ENCODE measurements at places on chromosomes 1 and 21.

DNA sequence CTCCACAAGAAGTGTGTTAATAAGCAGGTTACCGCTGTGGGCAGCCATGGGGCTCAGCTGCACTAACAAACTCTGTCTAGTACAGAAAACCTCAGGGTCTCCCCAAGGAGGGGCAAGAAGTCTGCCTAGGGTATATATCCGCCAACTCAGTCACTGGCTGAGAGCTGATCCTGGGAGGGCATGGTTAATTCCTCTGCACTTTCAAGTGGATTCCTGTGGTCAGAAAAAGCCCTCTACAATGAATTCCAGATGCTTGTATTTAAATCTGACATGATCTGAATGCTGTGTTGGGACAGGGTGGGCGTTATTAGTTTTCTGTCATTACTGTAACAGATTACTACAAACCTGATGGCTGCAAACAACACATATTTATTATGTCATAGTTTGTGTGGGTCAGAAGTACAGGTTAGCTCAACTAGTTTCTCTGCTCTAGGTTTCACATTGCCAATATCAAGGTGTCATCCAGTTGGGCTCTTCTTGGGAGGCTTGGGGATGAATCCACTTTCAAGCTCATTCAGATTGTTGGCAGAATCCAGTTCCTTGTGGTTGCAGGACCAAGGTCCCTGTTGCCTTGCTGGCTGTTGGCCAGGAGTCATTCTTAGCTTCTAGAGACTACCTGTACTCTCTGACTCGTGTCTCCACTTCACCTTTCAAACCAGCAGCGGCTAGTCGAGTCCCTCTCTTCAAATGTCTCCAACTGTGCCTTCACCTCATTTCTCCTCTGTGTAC lies 8.0 kb upstream of the SELE start:
- no peak for DNase-seq

- DNase-seq, result no peak
Measured at GRCh38 chr1:59173721-59174120, 123.2 kb upstream of the FGGY start.

DNA sequence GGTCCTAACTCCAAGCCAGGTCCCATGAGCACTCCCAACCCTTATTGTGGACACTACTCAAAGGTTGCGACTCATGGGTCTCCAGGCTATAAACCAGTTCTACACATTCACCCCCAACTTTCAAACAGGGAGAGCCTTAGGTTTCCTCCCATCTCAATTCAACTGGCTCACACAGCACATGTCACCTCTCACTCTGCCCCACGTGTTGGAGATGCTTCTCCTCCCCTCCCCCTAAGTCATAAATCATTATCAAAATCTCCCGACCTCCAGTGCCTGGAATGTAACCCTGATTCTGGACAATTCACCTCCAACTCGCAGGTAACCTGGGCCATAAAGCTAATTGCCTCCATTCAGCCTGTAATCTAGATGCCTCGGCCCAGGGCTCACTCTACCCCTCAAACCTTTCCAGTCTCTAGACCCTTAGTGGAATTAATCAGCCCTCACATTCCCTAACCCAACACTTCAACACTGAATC lies 595 bp downstream of the AK2 start:
- no peak for DNase-seq

DNA sequence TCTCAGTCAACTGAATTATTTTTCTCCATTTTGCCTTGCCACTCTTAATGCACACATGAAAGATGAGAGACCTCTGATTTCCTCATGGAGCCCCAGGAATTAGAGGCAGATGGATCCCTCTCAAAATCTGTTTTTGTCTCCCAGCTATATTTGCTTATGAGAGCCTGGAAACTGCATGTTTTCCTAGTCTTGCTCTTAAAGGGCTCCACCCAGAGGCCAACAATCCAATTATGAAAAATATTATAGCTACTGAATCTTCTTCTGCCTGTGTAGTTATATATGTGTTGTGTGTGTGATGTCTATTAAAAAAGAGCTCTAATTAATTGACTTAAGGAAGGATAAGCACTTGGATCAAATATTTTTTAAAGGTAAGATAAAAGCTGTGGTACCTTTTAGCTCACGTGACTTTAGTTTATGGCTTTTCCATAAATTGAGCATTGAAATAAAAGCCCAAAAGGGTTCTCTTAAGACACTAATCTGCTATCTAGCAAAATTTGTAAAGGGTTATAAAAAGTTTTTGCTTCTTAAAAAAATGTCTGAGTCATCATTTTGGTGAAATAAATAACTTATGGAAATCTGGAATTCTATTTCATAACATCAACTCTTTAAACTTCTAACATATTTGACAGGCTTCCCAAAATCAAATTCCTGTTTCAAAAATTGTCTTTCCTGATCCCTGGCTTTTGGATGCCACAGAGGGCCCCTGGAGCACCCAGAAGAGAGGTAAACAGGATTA lies 31.2 kb upstream of the TSPEAR start:
- DNase-seq, result no peak

- DNase-seq, result no peak
Measured at GRCh38 chr21:42395905-42396651, at the start of gene TMPRSS3. TSS of gene TMPRSS3 (minus strand) at chr21:42396052. CDS start at chr21:42395417, 635 bp downstream.

GRCh38 chr1:244089561-244089960 lies 38.5 kb downstream of the ZBTB18 start:
- DNase-seq, result no peak

GRCh38 chr1:197944485-197944884 lies 27.3 kb downstream of the LHX9 start:
- no peak for DNase-seq

DNA sequence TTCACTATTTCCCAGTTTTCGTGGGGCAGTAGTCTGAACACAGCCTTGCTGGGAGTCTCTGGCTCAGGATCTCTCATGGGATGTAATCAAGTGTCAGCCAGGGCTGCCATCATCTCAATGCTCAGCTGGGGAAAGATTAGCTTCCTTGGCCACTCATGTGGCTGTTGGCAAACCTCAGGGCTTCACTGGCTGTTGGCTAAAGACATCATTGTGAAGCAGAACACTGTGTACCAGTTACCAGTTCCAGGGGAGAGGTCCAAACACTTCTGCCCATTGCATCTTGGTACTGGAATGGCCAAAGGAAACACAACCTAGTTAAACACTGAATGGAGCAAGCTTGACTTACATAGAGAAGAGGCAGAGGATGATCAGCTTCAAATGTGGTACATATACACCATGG lies 33.7 kb downstream of the AADACL4 start:
- no peak for DNase-seq

DNA sequence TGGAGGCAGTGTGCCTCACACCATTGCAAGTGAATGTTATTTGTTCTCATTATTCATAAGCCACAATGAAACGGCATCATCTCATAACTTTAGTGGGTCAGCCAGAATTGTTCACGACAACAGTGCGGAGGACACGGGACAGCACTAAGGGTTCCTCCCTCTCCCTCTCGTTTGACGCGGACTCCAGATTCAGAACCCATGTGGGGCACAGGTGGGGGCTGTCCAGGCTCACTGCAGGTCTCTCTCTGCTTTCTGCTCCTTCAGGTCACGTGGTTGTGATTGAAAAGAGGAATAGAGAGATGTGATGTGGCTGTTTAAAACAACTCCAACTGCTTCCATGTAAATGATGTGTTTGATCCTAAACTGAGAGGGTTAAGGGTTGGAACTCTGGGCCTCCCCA lies 13.5 kb downstream of the RUNX1 start:
- no peak for DNase-seq

- no peak for DNase-seq
Measured at GRCh38 chr1:26268290-26269197, 11.3 kb upstream of the SH3BGRL3 start.

DNA sequence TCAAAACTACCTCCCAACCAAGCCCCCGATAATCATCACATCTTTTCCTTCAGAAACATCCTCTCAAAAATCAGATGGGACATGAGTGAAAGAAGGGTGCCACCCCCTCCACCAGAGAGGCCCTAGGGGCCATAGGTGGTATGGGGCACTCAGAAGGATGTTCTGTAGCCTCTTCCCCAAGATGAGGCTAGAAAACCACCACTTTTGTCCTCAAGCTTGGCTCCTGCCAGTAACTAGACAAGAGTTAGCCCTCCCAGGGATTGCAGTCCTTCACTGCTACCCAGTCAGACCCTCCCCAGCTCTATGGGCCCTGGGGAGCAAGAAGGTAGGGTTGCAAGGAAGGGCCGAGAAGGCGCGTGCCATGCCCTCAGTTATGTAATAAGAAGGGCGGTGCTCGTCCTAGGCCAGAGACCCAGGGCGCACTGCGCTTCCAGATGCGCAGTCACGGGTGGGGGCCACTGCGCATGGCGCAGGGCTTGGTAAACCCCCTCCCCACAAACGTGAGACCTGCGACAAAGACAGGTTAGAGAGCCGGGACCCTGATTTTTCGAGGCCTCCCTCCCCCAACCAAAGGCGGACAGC lies 69.7 kb downstream of the CD46 start:
- DNase-seq, result no peak

- no peak for DNase-seq
Measured at GRCh38 chr1:109808703-109809102, 45.0 kb upstream of the EPS8L3 start.

- peak; percentile 34 for DNase-seq
Measured at GRCh38 chr1:203649999-203650836, 23.6 kb downstream of the ATP2B4 start.

- no peak for DNase-seq
Measured at GRCh38 chr1:220696226-220696862, 6.2 kb downstream of the C1orf115 start.

DNA sequence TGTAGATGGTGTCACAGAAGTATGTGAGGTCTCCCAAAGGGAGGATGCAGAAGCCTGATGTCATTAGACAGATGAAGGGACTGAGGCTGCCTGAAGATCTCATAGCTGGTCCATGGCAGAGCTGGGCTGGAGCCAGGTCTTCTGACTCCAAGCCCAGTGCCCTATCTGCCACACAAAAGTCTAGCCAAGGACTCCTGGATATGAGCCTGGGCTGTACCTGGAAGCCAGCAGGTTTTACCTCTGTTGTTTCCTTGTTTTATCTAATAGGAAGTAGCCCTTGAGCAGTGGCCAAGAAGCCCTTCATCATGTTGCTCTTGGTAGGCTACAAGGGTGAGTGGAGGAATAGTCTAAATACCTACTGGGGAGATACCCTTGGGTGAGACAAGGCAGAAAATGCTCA lies 74.4 kb upstream of the SLC44A3 start:
- DNase-seq, result no peak

- DNase-seq, result no peak
Measured at GRCh38 chr1:162145280-162145965, 75.9 kb downstream of the NOS1AP start.

- no peak for DNase-seq
Measured at GRCh38 chr1:221328371-221328770, 413.5 kb downstream of the DUSP10 start.
